ENCODE measurements at places on chromosomes 2 and 18.

DNA sequence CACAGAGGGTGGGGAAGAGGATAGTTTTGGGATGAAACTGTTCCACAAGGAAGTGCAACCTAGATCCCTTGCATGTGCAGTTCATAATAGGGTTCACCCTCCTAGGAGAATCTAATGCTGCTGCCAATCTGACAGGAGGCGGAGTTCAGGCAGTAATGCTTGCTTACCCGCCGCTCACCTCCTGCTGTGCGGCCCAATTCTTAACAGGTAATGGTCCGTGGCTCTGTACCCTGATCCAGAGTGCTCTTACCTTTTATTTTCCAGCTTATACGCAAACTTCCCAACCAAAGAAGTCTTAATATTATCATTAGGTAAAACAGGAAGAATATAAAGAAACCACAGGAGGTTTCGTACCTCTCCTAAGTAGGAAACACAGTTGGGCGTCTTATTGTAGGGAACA, 82.7 kb upstream of the CD302 start:
- DNase-seq: no peak

GRCh38 chr2:172926785-172927640, 148.6 kb upstream of the MAP3K20 start:
- DNase-seq: no peak

DNA sequence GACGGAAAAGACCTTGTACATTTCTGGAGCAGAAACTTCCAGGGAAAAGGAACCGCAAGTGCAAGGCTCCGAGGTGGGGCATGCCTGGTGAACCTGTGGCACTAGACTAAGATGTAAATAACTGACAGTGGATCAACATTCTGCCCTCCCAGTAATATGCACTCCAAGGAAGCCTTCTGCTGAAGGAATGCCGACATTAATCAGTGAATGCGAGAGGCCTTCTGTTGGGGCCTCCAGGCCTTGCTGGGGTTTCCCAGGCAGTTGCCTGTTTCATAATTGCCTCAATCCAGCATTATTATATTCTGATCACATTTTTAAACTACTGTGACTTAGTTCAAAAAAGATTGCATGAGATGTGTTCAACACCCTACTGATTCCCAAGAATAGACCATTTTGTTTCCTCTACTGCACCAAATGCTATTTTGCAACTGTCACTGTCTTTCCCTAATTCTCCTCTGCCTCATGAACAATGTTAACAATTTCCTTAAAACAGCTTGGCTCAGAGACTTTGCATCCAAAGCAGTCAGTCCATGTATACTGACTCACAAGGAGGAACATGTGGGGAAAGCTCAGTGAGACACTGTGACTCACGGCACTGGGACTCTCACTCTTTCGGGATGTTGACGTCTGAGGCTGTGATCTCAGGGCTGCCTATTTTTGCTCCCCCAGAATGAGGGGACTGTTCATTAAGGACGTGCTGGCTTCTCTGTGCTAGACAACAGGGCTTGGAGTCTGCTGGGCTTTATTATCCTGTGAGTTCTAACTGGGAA, 10.5 kb upstream of the DSG2 start:
- peak; percentile 71 for DNase-seq

- DNase-seq: no peak
Measured at GRCh38 chr18:39698436-39698835, 2132.8 kb upstream of the CELF4 start.

- DNase-seq: no peak
Measured at GRCh38 chr2:6957031-6957714, 40.0 kb downstream of the RNF144A start.

DNA sequence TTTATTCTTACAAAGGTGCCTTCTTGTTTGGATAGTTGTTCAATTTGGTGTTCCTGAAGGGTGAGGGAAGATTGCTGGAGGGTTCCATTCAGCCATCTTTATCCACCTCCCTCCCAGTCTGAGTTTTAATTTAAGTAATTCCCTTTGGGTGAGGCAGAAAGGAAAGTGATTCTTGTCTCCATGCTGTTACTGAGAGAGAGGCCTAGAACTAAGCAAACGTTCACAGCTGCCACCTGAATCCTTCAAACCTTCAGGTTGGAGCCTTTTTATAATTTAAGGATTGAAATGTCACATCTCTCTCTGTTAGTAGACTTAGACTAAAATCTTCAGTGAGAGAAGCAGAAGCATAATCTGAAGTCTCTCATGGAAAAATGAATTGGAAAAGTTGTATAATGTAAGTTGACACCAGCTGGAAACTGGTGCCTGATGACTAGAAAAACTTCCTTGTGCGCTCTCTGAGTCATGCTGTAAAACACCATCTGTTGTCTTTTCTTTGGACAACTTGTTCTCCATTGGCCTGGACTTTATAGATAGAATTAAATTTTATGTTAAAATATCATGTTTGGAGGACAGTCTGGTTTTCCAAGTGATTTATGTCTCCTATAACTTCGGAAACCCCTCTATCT, 14.6 kb downstream of the STRADB start:
- peak; percentile 42 for DNase-seq

DNA sequence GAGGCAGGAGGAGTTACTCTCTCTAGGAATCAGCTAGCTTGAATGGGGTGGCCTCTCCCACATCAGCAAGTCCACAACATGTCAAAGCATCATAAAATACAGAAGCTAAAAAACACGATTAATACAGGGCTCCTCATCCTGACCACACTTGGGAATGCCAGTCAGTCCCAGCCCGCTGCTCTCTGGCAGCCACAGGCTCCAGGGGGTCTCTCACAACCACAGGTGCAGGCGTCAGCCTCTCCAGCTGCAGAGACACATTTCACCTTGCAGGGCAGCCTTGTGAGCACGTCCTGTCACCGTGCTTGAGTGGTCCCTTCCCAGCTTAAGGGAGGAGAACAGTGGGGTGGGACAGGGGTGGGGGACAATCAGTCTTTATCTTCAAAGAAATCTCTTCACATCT, 137.4 kb upstream of the SH3BP4 start:
- no peak for DNase-seq

DNA sequence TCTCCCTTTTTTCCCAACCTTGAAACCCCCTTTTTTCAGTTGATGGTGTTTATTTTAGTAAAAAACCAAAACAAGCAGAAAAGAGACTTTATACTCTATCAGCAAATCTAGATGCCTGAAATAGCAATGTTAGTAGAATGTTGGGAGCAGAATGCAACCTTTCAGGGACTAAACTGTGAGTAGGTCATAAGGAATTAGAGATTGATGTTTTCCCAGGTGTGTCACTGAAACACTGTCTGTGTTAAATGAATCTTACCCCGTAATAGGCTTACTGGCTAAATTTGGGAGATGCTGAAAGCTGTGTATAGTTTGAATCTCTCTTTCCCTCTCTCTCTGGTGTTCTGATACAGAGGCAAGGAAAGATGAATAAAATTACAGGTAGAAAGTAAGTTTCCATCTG, 43.8 kb downstream of the AGFG1 start:
- DNase-seq: no peak

DNA sequence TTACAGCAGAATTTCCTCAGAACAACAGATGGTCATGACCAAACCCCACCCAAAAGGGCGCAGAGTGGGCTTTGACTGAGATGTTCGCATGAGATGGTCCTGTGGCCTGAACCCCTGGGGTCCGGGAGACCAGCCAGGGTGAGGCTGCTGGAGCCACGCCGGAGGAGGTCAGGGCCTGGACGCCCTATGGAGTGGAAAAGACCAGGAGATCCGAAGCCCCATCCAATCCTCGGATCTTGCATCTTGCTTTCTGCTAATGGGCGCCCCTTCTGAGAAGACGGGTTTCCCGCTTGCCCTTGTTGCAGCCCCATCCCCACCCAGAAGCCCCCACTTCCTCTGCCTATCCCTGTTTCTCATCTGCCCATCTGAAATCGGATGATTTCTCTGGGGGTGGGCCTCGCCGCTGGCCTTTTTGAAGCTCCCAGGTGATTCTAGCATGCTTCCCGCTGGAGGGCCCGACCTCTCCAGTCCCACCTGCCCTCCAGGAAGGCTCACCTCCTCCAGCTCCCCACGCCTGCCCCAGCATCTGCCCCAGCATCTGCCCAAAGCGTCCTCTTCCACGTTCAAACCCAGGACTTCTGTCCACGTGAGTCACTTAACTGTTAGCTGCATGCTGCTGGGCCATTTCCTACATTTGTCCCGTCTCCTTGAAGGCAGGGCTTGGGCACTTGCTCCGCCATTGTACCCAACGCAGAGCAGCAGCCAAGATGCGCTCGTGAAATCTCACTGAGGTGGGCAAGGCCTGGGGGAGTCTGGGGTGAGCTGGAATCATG, 4.3 kb upstream of the CNDP1 start:
- DNase-seq: no peak

DNA sequence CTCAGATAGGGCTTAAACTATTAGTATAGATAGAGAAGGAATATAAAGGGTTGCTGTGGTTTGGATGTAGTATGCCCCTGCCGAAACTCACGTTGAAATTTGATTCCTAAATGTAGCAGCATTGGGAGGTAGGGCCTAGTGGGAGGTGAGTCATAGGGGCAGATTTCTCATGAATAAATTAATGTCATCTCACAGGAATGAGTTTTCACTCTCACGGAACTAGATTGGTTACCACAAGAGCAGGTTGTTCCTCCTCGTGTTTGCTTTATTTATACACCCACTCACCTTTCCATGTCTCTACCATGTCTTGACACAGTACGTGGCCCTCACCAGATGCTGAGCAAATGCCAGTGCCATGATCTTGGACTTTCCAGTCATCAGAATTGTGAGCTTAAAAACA, 218.2 kb downstream of the RBM43 start:
- DNase-seq: peak; percentile 39

DNA sequence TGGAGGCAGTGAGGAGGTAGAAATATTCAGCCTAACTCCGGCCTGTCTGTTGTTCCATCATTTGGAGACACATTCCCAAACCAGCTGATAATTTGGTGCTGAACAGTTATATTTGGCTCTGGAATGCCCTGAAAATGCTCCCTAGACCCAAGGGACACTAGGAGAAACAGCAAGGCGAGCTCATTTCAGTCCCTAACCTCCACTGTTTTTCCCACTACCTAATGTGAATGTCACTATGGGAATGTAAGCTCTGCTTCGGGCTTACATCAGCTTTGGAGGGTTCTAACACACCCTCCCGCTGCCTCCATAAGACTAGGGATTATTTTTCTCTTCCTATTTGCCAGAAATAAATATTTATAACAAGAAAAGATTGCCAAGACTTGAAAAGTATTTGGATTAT, 103.5 kb downstream of the ANTXR1 start:
- no peak for DNase-seq

- DNase-seq: no peak
Measured at GRCh38 chr2:230322561-230323384, 4.2 kb upstream of the SP140L start.

DNA sequence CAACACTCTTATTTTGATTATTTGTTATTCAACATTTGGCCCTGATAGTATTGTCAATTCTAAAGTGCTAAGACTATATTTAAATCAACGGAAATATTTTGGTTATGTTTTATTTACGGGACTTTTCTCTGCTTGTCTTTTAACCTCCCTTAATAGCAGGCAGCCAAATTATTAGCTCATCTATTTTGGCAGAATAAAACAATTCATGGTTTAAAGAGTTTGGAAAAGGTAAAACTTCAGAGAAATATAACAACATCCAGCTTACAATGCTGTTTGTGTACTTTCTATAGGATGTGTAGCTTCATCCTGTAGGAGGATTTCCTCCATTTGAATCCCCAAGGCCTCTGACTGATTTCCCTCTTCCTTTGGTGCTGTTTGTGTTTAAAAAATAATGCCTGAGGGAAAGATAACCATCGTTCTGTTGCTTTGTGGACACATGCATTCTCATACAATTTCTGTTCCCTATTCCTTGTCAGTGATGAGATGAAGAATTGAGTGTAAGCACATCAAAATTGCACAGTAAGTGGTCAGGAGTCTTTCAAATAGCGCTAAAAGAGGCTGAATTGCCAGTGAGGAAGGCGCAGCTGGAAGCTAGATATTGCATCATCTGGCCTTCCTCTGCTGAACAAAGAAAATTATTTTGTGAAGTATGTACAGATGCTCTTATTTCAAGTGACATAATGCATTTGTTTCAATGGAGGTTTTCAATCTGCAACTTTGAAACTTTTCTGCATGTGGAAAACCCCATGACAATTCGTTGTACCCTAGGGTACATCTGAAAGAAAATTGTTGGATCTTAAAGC, 80.3 kb downstream of the CD28 start:
- DNase-seq: peak; percentile 75

All from fibroblast of skin of left quadriceps (primary cell).